Lung (tissue), 17 donors: ENCODE measurements at places on chromosomes 4 and X.
A peak's percentile ranks its signal among the peaks of the same experiment; 100 is the strongest.

GRCh38 chr4:5368426-5368825 is 317.1 kb downstream of the STK32B start:
- no peak for DNase-seq

GRCh38 chrX:71565474-71566041 is 12.7 kb upstream of the GCNA start:
- peak; percentile 26 for DNase-seq

DNA sequence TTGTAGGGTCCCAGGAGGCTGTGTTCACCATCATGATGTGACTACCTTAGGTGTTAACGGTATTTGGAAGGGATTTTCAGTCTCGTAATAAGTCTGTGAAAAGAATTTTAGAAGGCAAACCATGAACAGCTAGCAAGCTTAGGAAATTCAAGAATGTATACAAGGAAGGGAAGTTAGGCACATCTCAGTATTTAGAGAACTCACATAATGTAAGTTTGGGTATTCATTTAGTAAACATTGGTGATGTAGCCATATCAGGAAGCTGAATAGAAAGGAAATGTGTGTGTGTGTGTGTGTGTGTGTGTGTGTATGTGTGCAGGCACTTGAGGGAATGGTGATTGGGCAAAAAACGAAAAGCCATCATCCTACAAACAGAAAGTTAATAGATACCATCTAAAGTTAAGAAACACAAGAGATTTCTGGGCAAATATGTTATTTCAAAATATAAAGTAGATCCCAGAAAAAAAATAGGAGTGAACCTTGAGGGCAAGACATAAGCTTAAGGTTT is 34.7 kb upstream of the PRKX start:
- no peak for DNase-seq

DNA sequence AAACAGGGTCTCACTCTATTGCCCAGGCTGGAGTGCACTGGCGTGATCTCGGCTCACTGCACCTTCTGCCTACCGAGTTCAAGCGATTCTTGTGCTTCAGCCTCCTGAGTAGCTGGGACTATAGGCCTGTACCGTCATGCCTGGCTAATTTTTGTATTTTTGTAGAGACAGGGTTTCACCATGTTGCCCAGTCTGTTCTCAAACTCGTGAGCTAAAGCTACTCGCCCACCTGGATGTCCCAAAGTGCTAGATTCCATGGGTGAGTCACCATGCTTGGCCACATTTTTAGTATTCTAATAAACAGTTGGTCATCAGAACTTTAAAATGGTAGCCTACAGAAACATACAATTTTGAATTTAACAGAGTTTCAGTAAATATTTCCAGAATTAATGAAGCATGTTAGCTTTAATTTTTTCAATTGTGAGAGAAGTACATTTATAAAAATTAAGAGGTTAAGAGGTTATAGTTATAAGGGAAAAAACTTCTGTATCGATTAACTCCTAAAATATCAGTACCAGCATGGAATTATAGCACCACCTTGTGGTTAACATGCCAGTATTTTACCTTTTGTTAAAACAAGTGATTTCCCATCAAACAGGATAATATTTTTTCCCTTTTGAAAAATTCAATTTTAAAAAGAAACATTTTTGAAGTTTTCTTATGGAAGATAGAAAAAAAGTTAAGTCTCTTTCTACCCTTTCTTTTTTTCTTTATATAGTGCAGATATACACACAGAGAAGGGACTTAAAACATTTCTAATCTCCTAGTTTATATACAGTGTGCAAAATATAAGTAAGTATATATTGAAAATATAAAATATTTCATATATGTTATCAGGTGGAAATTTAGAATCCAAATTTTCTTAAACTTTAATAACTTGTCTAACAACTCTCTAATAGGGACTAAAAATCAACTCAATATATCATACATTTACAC is 35.4 kb downstream of the CEP44 start:
- DNase-seq = no peak

- DNase-seq = no peak
These were observed 20.2 kb downstream of the GLRA3 start for GRCh38 chr4:174808836-174809235.

- no peak for DNase-seq
These were observed 19.3 kb upstream of the MSMO1 start for GRCh38 chr4:165308166-165308565.

- DNase-seq = peak; percentile 98
These were observed 39.2 kb upstream of the TLR3 start for GRCh38 chr4:186029571-186030398.

DNA sequence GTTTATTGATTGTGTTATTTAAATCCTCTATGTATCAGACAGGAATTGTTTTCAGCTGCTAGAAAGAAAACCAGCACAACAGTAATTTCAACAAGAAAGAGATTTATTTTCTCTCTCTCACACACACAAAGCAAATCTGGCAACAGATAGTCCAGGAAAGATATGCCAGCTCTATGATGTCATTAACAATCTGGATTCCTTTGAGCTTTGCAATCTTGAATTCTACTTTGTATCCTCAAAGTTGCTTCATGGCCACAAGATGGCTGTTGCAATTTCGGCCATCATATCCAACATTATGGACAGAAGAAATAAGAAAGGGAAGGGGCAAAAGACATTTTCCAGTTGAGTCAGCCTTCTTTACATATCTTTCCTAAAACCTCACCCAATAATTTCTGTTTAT is 19.8 kb upstream of the FMR1 start:
- no peak for DNase-seq

- no peak for DNase-seq
These were observed 183.5 kb upstream of the GPC4 start for GRCh38 chrX:133598601-133599335.

- DNase-seq = no peak
These were observed 34.5 kb downstream of the PHKA2 start for GRCh38 chrX:18949291-18949943.

DNA sequence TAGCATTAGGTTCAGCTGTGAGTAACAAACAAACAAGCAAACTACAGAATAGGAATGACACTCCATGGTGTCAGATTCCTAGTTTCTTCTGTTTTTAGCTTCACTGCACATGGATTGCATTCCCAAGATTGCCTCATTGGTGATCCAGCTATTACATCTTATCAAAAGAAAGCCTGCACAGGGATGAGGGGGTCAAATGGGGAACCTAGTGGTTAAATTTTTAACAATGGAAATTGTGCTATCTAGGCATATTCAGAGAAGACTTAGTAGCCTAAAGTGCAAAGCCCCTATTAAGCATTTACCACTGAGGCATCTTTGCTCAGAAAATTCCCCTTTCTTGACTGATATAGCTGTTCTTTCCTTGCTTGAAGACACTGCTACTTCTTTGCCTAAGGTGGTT is 3.9 kb upstream of the TTC29 start:
- no peak for DNase-seq

DNA sequence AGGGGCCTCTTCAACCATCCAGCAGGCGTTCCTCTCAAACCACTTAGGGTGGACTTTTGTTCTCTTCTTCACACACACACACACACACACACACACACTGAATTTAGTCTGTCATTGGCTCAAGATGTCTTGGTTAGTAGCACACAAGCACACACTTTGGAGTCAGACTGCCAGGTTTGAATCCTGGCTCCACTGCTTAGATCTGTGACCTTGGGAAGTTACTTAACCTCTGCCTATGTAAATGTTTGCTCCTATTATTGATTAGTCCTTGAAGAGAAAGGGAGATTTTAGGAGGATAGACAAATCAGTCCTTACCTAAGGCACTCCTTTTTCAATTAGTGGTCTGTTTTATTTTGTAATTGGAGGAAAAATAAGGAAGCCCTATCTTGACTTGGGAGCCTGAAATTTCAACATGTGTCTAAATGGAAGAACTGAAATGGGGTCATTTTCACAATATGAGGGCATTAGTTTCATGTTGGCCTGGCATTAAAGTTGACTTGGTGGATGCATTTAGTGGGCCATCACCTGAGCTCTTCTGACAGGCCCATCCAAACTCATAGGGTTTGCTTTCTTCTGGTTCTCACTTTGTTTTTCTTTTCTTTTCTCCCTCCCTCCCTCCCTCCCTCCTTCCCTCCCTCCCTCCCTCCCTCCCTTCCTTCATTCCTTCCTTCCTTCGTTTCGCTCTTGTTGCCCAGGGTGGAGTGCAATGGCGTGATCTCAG is 13.3 kb upstream of the TMEM131L start:
- peak; percentile 16 for DNase-seq

- no peak for DNase-seq
These were observed 14.1 kb upstream of the PPARGC1A start for GRCh38 chr4:23903859-23904438.

GRCh38 chr4:932713-933070 is 432 bp downstream of the TMEM175 start:
- DNase-seq = no peak

DNA sequence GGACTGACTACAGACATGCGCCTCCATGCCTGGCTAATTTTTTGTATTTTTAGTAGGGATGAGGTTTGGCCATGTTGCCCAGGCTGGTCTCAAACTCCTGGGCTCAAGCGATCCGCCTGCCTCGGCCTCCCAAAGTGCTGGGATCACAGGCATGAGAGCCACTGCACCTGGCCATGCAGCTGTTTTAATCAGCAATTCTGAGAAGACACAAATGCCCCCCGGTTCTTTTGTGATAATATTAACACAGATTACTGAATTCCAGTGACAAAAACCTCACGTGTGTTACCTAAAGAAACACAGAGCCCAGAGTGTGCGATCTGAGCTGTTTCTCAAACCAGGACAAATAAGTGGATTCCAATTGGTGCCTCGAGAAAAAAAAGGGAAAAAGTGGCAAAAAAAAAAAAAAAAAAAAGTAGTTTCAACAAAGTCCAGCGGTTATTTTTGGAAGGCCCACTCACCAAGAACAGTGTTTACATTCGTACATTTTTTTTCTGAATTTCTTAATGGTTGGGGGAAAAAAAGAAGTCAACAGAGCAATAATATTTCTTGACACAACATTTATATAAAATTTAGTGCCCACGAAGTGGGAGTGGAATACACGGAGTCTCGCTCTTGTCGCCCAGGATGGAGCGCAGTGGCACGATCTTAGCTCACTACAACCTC is 17.2 kb downstream of the DHRSX start:
- DNase-seq = no peak

- no peak for DNase-seq
These were observed 1.3 kb upstream of the TIGD2 start for GRCh38 chr4:89109841-89110540.

DNA sequence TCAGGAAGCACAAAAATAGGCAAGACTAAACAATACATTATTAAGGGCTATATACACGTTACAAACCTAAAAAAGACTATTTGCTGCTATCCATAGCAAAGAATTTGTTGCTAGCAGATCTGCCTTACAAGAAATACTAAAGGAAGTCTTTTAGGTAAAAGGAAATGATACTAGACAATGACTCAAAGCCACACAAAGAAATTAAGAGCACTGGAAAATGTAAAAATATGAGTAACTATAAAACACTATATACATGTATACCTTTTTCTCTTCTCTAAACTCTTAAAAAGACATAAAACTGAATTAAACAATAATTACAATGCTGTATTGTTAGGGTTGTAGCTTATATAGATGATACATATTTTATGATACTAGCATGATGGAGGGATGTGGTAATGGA is 25.7 kb downstream of the SLC9A7 start:
- DNase-seq = no peak

GRCh38 chrX:28391528-28391927 is 195.7 kb upstream of the IL1RAPL1 start:
- DNase-seq = no peak

- no peak for DNase-seq
These were observed 782.9 kb upstream of the HTR2C start for GRCh38 chrX:113800955-113801354.

GRCh38 chrX:153909980-153910360 is 5.5 kb downstream of the AVPR2 start:
- DNase-seq = no peak

GRCh38 chr4:110902500-110902899 is 279.6 kb upstream of the PITX2 start:
- no peak for DNase-seq

- DNase-seq = no peak
These were observed 22.4 kb upstream of the CPLX1 start for GRCh38 chr4:848307-848691.

- no peak for DNase-seq
These were observed 78.8 kb downstream of the CBR4 start for GRCh38 chr4:168931215-168931650.

- no peak for DNase-seq
These were observed 1382.6 kb downstream of the ARAP2 start for GRCh38 chr4:34861666-34862065.

DNA sequence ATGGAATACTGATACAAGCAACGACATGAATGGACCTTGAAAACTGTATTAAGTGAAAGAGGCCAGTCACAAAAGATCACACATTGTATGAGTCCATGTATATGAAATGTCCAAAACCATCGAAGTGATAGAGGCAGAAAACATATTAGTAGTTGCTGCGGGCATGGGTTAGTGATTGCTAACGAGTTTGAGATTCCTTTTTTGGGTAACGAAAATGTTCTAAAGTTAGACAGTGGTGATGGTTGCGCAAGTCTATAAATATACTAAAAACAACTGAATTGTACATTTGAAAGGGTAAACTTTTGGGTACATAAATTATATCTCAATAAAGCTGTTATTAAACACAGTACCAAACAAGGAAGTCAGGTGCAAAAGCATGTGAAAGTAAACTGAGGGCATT is 234.5 kb downstream of the FBXW7 start:
- DNase-seq = no peak

DNA sequence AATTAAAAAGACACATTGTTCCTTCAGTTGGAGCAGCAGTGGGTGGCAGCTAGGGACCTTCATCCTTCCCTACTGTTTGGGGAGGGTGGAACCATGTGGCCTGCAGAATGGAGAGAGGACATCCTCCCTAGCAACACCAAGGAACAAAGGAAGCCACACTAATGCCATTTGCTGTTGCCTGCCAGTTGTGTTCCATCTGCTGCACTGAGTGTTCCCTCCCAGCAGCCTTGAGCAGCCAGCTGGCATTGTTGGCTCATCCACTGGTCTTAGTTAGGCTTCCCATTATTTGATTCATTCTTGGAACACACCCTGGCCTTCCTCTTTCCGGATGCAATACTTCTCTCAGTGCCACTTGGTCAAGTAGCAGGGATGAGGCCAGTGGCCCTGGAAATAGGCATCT is 25.0 kb upstream of the HMGB3 start:
- peak; percentile 50 for DNase-seq

- DNase-seq = peak; percentile 7
These were observed 110.7 kb downstream of the GNL3L start for GRCh38 chrX:54640736-54641135.

DNA sequence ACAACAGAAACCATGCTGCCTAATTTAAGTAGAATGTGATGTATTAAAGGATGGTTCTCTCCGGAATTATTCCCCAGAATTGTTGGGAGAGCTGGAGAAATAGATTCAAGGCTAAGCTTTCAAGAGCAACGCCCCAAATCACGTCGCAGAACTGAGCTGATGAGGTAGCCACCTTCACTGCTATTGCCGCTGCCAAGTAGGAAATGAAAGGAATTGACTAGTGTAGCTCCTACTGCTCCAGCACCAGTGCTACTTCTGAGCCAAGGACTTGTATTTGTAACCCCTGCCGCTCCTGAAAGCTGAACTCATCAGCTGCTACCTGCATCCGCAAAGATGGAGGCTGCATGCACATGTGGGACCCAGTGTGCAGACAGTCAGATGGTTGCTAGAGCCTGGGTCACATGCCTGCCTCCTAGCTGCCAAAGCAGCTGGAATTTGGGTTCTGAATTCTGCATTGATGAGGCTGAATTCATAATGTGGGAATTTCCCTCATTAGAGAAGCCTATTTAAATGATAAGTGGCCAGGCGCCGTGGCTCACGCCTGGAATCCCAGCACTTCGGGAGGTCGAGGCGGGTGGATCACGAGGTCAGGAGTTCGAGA is 173.9 kb downstream of the PDGFRA start:
- no peak for DNase-seq

GRCh38 chr4:7068279-7068842 is 497 bp upstream of the GRPEL1 start:
- no peak for DNase-seq

- DNase-seq = no peak
These were observed 462.3 kb upstream of the ADGRL3 start for GRCh38 chr4:60737858-60738257.
